Effector memory CD4-positive, alpha-beta T cell (primary cell): ENCODE measurements at places on chromosomes 7 and 10.
A peak's percentile ranks its signal among the peaks of the same experiment; 100 is the strongest.

DNA sequence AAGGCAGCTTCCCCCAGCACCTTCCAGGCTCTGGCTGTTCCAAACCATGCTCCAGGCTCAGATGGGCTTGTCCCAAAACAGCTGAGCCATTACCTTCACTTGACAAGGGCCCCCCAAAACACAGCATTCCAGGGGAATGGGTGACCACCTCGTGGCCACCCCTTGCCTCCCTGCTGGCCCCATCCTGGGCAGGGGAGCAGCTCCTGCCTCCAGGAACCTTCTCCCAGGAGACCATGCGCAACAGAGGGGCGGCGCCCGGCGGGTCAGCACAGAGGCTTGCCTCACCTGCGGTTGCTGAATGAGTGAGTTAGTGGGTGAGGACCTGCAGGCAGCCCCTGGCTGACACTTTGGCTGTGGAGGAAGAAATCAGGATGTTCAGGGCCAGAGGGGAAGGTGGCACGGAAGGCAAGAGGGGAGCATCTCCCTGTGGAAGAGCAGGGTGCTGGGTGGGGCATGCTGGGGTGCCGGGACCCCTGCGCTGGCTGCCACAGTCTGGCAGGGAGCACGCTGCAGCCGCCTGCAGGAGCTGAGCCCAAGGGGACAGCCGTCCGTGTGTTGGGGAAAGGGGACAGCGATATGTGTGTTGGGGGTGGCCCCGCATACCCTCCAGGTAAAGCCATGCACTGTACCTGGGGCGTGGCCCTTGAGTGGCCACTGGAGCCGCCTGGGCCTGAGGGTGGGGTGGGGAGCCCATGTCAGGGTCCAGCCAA lies 54.7 kb downstream of the PWWP2B start:
- DNase-seq, result no peak

- DNase-seq, result no peak
Observed at GRCh38 chr7:105721571-105722104, 140.3 kb upstream of the EFCAB10 start.

DNA sequence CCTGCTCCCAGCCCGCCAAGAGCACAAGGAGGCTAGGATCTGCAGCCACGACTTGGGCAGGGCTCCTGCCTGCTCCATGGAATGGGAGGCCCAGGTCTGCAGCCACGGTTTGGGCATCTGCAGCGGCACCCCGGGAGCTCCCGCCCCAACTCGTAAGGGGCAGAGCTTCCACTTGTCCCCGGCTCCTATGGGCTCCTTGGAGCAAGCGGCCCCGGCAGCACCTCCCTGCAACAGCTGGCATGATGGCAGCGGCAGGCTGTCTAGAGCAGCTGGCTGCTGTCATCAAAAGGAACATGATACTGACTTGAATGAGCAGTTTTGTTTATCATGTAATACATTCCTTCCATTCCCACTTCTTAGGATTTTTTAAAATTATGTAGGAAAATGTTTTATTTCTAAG lies 684.0 kb upstream of the FOXK1 start:
- DNase-seq, result no peak

GRCh38 chr10:35588836-35589235 lies 16.3 kb upstream of the GJD4 start:
- DNase-seq, result no peak

GRCh38 chr10:6198171-6198570 lies 4.6 kb upstream of the PFKFB3 start:
- DNase-seq, result no peak

GRCh38 chr10:570628-571163 lies 118.8 kb downstream of the DIP2C start:
- DNase-seq, result no peak

DNA sequence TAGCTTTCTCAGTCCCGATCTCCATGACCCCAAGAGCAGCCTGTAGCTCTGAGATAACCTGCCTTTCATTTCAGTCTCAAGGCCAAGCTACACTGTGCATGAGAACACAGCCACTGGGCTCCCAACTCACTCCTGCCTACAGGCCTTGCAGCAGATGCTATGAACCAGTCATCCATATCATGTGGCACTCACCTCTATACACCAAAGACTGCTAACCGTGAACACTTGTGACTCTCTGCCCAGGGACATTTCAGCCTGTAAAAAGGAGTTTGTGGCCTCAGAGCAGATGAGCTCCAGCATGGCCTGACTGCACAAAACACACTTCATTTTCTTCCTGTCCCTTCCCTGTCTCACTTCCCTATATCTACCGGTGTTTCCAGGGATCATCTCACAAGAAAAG lies 56.9 kb upstream of the NPY start:
- no peak for DNase-seq

DNA sequence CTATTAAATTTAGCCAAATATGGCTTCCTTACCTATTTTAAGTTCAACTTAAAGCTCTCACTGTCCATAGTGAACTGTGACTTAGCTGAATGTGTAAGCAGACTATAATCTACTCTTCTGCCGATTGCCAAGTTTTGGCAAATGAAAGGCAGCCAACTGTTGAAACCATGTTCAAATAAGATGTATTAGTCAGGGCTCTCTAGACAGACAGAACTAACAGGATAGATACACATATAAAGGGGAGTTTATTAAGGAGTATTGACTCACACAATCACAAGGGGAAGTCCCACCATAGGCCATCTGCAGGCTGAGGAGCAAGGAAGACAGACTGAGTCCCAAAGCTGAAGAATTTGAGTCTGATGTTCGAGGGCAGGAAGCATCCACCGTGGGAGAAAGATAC lies 837.7 kb upstream of the AUTS2 start:
- no peak for DNase-seq

DNA sequence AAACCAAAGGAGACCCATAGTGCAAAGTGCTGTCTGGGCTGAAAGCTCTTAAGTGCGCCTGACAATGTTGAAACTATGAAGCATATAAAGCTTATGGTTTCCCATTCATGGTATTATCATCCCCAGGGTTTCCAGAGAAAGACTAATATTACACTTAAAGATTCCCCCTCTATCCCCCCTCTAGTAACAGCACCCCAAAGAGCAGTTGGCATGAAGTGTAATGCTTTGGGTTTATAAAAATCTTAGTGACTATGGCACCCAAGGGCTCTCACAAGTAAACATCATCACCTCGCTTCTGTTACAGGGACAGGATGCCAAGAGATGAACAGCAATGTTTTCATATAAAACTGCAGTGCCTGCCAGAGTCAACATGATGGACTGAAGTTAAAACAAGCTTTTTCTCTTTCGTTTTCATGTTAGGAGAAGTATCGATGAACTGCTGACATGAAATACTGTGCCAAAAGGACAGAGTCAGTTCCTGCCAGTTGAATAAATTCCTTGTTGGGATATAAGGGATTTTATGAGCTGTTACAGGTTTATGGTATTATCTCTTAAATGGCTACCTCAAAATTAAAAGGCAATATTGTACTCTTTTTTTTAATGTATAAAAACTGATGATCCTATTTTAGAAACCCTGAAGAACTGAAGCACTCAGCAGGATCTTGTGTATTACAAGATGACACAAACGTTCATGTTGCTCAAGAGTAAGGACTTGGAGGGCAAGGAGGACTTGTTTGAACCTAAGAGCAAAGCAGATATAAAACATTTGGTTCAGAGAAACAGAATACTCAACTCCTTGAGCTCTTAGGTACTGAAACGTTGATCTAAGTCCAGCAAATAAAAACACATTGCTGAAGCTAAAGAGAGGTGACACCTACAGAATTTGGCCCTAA lies 203.7 kb upstream of the IMMP2L start:
- DNase-seq, result no peak

- no peak for DNase-seq
Observed at GRCh38 chr10:12644380-12645144, 295.2 kb downstream of the CAMK1D start.

DNA sequence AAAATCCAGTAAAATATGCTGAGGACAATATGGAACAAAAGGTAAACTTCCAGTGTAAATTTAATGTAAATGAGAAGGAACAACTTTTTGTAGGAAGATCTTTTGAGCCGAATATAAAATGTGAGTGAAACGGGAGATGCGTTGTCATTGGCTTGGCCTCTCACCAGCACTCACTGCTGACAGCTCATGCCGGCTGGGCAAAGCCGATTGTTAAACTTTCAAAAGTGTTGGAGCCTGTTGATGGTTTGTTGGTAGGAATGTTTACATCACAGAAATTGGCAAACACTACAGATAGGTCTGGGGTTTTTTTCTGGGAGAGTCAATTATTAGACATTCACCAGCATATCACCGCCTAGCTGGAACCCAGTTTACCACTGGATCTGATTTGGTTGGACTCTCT lies 6.1 kb downstream of the PSTK start:
- no peak for DNase-seq

- DNase-seq, result no peak
Observed at GRCh38 chr7:71987200-71987767, 424.9 kb downstream of the CALN1 start.

DNA sequence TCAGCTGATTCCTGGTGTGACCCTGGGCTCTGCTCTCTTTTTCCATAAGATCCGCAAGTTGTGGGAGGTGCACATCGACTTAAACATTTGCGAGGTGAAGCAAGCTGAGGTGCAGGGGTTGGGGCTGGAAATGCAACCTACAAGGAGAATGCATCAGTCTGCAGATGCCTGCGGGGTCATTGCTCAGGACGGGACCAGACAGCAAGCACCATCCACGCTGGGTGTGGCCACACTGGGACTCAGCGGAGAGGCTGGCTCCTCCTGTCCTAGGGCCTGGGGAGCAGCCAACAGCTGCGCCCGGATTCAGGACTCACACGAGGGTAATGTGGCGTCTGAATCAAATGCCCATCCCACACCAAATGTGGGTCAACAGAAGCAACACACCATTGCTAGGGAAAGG lies 33.8 kb downstream of the STK32C start:
- DNase-seq, result no peak

DNA sequence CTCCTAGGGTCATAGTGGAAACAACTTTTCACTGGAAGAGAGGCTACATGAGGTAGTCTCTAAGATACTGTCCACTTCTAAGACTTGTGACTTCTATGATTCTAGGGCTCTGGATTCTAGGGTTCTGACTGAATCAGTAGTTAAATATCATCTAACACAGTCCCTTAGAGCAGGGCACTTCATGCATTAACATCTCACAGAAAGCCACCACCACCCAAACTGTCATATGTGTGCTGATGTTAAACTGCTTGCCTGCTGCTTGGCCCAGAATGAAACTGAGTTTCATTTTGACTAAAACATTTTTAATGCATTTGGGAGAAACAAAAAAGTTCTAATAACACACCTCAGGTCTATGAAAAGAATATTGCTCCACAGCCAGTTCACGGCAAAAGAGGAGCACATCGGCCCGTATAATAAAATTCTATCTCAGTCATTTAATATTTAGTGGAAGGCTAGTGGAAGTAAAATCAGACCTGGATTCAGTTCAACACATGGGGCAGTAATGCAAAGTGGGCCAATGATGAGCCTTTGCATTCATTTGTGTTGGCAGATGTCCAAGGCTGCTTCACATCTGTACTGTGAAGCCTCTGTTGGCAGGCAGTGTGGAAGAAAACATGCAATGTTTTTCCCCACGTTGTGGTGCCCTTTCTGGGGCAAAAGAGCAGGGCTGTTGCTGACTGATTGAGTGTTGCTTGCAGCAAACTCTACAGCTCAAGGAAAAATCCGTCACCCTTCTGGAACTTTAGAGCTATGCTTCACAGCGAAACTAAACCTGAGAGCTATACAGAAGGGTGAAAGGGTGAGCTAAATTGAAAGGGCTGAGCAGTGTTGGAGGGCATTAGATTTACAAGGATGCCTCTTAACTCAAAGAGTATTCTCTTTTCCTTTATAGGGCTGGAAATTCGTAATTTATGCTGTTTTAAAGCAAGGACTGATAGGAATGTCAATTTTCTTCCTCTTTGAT lies 33.5 kb upstream of the AUTS2 start:
- DNase-seq, result no peak

DNA sequence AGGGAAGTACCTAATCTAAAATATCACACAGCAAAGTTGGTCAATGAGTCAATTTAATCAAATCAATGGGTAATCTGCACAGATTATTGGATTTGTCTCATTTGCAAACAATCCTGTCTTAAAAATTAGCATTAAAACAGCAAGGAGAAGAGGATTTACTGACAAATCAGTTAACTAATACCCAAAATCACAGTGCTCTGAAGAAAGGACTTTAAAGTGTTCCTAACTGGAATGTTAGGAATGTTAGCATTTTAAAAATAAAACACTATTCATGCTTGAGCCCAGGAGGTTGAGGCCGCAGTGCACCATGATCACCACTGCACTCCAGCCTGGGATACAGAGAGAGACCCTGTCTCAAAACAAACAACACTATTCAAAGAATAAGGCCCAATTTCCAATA lies 83.1 kb downstream of the CHCHD3 start:
- no peak for DNase-seq

GRCh38 chr7:137538361-137538762 lies 194.8 kb upstream of the PTN start:
- no peak for DNase-seq

- DNase-seq, result peak; percentile 32
Observed at GRCh38 chr10:6173203-6173602, 29.5 kb upstream of the PFKFB3 start.

DNA sequence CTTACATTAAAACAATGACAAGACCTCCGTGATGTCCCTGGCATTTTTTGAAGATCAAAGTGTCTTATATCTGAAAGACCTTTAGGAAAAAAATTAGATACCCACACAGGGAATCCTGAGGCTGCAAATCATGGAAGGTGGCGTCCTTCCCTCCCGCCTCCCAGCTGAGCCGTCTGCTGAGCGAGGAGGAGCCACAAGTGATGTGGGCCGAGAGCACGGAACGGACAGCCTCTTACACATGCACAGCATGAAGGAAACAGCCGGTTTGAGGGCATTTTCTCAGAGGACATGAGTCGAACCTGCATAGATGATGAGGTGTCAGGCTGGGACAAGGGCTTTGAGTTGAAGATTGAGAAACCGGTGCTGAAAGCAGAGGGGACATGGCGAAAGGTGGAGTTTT lies 163.3 kb downstream of the ADARB2 start:
- DNase-seq, result no peak

GRCh38 chr10:70597856-70598815 lies 4.4 kb downstream of the PRF1 start:
- DNase-seq, result no peak

DNA sequence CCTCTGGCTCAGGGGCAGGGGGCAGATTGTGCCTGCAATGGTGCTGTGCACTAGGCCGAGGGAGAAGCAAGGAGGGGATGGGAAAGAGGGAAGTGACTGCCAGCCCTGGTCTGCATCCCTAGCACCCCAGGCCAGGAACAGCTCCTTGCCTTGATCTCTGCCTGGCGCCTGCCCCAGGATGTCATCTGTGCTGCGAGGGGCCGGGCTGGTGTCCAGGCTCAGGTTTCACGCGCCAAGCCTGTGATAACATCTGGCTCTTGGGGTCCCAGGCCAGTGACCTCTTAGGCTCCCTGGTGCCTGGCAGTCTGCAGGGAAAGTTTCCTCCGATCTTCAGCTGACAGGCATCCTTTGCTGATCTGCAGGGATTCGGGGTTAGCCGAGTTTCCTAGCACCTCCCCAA lies 193.5 kb upstream of the GPR26 start:
- DNase-seq, result no peak
